Activated CD4-positive, alpha-beta memory T cell treated with anti-CD3 and anti-CD28 coated beads, Interleukin-2, amount 10 ng/mL, durations not matched to agents 7 days and 5 days (primary cell): ENCODE measurements at places on chromosomes 12 and 14. TPM values are rescaled to one million over a fixed set of nuclear protein-coding genes. Genes with fewer than 3 reads are reported as not detected.

The PAX9 gene
- not detected for total RNA-seq

DNA sequence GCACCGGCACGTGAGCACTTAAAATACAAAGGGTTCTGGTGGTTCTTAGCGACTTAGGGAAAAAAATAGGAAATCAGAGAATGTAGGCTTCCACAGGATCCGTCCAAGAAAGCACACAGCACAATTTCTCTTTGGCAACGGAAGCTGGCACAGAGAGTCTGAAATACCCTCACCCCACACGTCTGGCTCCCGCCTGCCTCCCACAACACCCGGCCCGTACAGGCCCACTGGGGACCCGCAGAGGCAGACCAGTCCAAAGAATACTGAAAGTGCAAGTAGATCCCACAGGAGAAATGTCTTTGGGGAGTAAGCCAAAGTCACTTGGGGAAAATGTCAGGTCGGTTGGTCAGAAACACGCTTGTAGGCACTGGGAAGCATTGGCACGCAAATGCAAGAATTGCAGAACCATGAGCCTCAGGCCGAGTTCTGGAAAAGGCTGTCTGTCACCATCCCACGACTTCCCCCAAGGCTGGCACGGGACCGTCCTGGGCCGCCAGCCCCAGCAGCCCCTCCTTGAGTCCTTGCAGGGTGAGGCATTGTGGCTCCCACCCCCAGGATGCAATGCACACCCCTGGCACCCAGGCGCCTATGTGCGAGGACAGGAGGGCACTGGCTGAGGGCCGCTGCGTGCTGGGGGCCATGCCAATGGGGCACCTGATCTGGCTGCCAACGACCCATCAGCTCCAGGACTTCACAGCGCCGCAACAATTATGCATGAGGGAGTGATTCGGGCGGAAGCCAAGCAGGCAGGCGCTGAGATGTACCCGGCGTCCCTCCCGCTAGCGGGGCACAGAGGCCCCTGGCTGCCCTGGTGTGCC is 29.7 kb downstream of the CHGA start:
- H3K27me3 ChIP-seq, result no peaks in the 10 kb centered on the region
- H3K4me1 ChIP-seq, result no peaks in the 10 kb centered on the region
- H3K27ac ChIP-seq, result no peak overlapping the region

- peaks cover 12% of the 10 kb centered on the region for H3K4me1 ChIP-seq
- no peak overlapping the region for H3K4me3 ChIP-seq
- peaks cover 2% of the 10 kb centered on the region for H3K27me3 ChIP-seq
- DNase-seq, result no peak
- H3K36me3 ChIP-seq, result no peaks in the 10 kb centered on the region
Observed at GRCh38 chr14:68758301-68758700, 34.6 kb downstream of the ZFP36L1 start.

DNA sequence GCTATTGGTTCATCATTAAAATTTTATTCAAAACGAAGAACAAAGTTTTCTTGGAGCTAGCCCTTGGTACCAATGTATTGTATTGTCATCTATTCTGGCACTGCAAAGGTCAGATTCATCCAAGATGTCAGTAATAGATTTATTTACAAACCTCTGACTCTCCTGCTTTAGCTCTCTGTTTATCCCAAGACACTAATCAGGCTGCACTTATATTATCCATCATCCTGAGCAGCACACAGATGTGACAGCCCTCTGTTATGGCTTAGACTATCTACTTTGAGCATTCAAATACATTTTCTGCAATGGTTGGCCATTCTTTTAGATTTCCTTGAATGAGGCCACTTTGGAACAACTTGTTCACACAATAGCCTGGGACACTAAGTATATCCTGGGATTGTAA is 5.0 kb upstream of the PTPRR start:
- no peak for DNase-seq
- H3K27me3 ChIP-seq, result no peaks in the 10 kb centered on the region
- H3K36me3 ChIP-seq, result no peaks in the 10 kb centered on the region
- H3K4me1 ChIP-seq, result no peaks in the 10 kb centered on the region

GRCh38 chr14:63759456-63759855 is 31.6 kb upstream of the SGPP1 start:
- H3K4me1 ChIP-seq, result peaks cover 18% of the 10 kb centered on the region
- peak overlapping the region; percentile 65 for H3K4me3 ChIP-seq
- peak; percentile 43 for DNase-seq
- no peaks in the 10 kb centered on the region for H3K27me3 ChIP-seq
- H3K36me3 ChIP-seq, result no peaks in the 10 kb centered on the region
- H3K27ac ChIP-seq, result peak overlapping the region; percentile 88

- no peaks in the 10 kb centered on the region for H3K36me3 ChIP-seq
- peaks cover 2% of the 10 kb centered on the region for H3K27me3 ChIP-seq
- H3K4me1 ChIP-seq, result no peaks in the 10 kb centered on the region
- no peak overlapping the region for H3K27ac ChIP-seq
- no peak overlapping the region for H3K4me3 ChIP-seq
Observed at GRCh38 chr12:90235642-90236041, 527.0 kb upstream of the ATP2B1 start.

- H3K36me3 ChIP-seq, result no peaks in the 10 kb centered on the region
- no peak overlapping the region for H3K27ac ChIP-seq
- no peaks in the 10 kb centered on the region for H3K4me1 ChIP-seq
- H3K4me3 ChIP-seq, result no peak overlapping the region
- no peak for DNase-seq
- no peaks in the 10 kb centered on the region for H3K27me3 ChIP-seq
Observed at GRCh38 chr12:41407232-41407799, 219.2 kb downstream of the PDZRN4 start.

- peaks cover 12% of the 10 kb centered on the region for H3K4me1 ChIP-seq
- H3K27ac ChIP-seq, result no peak overlapping the region
- no peaks in the 10 kb centered on the region for H3K36me3 ChIP-seq
Observed at GRCh38 chr14:95258754-95259593, 60.7 kb downstream of the CLMN start.
